ENCODE measurements at places on chromosomes 7 and 10.

GRCh38 chr7:141191277-141191676 lies 117.4 kb downstream of the TMEM178B start:
- DNase-seq, result no peak

GRCh38 chr7:18117482-18117881 lies 89.8 kb upstream of the PRPS1L1 start:
- no peak for DNase-seq

DNA sequence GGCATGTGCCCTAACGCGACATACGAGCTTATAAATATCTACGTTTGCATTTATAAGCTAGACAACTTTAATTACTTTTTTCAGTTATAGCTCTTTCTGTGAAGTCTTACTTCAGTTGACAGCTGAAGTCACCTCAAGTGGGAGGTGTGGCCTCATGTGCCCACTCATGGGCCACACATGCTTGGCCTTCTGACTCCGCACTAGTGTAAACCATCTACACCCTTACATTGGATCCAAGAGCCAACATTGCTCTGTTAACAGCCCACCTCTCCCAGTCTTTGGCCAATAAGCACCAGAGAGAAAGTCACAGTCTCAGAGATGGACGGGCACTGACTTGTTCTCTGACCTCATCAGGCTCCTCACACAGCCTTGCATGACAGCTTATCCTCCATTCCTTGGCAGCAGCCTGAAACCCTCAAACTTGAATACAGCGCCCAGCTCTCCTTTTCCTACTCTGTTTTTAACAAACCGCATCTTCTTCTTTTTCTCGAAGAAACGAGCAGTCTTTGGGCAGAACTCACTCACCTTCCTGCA lies 70.9 kb upstream of the AMPH start:
- DNase-seq, result no peak

GRCh38 chr7:157555313-157555712 lies 218.5 kb downstream of the DNAJB6 start:
- no peak for DNase-seq

All from stimulated activated CD4-positive, alpha-beta T cell treated with anti-CD3 and anti-CD28 coated beads, Interleukin-12 subunit alpha, Interleukin-12 subunit beta, amount 100 ng/mL, for 24 hours (primary cell).